ENCODE measurements at places on chromosomes 3 and 15.

DNA sequence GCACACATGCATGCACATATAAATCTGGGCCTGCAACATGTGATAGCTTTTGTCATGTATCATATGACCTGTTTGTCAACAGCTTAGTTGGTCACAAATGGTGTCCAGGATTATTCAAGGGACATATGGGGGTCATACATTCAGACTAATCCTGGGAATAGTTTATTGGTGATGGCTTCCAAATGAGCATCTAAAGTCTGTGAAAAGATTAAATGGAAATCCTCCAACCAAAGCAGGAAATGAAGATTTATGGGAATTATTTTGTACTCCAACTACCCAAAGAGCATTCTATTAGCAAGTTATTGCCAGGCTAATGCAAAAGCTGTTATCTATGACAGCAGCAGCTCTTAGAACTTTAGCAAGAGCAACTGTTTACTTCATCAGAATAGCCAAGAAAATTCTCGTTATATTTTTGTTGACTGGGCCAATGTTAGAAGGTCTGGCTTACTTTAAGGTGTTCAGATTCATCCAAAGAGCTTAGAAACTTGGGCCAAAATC is 7.1 kb downstream of the FSTL1 start:
- DNase-seq, result no peak

- DNase-seq, result no peak
Measured at GRCh38 chr3:102078854-102079808, 229.8 kb downstream of the NFKBIZ start.

GRCh38 chr3:196246612-196247308 is 30.4 kb downstream of the SLC51A start:
- DNase-seq, result no peak

GRCh38 chr15:27884726-27885125 is 214.4 kb downstream of the OCA2 start:
- no peak for DNase-seq

DNA sequence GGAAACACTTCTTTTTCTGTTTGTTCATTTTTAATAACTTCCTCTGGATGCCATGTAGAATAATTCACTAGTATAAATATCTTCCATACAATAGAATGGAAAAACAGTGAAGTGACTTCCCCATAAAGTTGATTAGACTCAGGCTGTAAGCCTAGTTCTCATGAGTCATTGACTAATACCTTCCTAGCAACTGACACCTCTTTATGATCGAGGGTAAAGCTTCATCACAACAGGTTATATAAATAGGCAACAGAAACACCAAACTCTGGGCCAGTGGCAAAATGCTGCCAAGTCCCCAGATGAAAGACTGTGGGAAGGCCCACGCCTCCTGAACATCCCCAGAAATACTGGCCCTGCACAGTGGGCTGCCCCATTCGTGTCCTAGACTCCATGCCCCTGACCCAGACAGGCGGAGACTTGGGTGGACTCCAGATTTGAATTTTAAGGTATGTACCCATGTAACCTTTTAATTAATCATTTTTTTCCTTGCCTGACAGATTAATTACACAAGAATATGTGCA is 71.3 kb upstream of the TBC1D23 start:
- no peak for DNase-seq

DNA sequence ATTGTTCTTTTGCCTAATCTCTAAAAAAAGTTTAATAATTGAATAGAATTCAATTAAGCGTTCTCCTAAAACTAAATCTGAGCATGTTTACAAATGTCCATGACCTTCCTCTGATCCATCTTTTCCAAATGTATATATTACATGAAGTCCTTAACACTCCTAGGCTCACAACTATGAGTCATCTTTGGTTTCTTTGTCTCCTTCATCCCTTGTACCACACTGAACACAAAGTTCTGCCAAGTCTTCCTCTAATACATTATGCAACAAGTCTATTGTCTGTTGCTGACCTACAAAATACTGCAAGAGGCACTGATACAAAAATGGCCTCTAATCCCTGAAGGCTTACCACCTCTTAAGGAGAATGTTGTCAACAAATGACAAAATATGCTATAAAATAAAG is 550.2 kb downstream of the PYDC2 start:
- no peak for DNase-seq

DNA sequence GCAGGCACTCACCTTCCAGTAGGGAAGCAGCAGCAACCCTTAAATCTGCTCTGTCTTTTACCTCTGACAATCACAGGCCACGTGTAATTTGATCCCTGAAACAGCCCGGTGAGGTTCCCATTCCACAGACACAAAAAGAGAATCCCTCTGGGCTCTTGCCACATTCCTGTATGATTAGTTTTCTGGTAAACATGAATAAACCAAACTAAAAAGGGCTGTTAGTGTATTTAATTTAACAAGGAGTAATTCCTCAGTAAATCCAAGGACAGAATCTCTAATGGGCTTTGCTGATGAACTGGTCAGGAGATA is 186.9 kb downstream of the FAM43A start:
- DNase-seq, result no peak

GRCh38 chr3:58793938-58794337 is 127.4 kb upstream of the FAM3D start:
- DNase-seq, result no peak

Measured in stimulated activated CD8-positive, alpha-beta memory T cell treated with anti-CD3 and anti-CD28 coated beads, Interleukin-15, amount 100 ng/mL, for 24 hours (primary cell).